ENCODE measurements at places on chromosomes 3 and 15.

DNA sequence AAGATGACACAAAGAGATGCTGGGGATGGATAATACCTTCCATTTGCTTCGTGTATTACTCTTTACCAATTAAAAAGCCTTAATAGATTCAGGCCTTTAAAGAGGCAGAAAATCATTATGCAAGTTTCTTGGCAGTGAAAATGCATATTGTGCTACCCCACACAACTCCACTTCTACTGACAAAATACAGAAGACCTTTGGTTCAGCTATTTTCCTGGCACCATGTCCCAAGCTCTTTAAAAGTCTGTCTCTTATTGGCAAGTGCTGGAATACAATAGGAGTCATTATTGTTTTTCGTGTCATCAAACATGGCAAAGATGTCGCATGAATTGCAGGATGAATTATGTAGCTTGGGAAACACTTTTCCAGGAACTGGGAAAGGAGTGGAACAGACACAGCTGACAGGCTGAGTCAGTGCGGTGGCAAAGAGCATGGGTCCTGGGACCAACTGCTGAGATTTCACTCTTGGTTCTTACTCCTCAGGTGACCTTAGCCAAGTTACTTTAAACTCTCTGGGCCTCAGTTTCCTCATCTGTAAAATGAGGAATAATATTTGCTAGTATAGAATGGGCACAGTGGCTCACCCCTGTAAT is 5.5 kb upstream of the TSPAN3 start:
- no peak for DNase-seq

DNA sequence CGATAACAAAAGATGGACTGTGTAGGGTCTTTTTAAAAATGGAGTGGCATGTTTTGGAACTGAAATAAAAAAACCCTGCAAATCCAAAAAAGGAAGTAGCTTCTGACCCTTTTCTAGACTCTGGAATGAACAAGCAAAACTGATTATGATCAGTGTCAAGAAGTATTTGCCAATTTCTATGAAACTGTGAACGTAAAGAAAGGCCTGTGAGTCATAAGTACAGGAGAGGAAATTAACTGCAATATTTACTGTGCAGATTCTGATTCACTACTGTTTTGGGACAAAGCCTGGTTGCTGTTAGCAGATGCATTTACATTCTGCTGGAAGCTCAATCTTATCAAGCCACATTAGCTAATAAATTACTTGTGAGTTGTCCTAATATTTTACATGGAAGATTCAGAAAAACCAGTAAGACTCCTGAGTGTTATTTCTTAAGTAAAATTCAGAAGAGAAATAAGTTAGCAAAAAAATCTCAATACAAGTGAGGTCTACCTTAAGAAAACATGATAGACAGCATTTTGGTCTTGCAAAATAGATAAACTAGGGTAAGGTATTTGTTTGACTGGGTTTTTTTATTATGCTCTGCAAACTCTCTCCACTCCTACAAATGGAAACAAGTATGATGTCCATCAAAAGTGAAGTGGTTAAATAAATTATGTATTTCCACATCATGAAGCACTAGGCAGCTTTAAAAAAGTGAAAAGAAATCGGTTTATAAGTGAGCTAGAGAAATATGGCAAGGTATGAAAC is 90.2 kb upstream of the LMOD3 start:
- no peak for DNase-seq

DNA sequence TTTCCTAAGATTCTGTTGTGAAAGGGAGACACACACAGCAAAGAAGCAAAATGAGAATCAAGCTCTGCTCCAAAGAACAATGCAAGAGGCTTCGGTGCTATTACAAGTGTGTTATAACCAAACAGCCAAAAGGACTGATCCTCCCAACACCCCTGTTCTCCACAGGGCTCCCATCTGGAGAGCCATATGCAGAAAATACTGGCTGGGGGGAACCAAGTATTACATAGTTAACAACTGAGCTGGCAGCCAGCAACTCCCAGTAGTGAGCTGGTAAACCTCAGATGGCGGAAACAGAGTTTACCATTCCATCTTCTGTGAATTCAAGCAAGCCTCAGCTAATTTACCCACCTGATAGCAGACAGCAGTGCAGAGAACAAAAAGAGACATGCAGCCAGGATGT is 156.4 kb downstream of the NTRK3 start:
- no peak for DNase-seq

DNA sequence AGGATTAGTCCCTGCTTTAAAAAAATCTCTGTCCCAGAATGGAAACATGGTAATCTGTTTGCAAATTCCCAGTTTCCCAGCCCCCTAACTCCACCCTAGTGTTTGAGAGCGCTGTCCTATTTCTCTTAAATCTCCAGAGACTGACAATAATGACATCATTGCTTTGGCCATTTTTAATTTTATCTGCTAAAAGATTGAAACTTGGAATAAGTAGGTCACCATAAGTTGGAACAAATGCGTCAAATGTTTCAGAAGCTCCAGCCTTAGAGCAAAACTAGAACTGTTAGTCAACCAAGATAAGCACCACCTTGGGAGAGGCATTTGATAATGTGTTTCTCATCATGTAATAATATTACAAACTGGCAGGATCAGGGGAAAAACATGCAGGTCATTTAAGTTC is 25.7 kb upstream of the MB21D2 start:
- DNase-seq = no peak

DNA sequence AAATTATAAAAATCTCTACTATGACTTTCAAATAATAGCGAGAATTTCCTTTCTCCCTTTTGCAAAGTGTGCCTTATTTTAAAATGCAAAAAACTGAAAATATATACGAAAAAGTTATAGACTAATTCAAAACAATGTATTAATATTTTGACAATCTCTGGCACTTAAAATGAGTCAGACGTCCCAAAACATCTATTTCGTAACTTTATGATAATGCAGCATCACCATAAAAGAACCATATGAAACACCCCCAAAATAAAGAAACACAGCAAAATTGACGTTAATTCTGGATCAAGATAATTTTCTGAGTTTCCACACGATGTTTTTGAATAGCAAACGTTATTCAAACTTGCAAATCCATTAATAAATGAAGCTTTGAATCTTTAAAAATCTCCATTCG is 1.0 kb downstream of the COPS2 start:
- DNase-seq = no peak

DNA sequence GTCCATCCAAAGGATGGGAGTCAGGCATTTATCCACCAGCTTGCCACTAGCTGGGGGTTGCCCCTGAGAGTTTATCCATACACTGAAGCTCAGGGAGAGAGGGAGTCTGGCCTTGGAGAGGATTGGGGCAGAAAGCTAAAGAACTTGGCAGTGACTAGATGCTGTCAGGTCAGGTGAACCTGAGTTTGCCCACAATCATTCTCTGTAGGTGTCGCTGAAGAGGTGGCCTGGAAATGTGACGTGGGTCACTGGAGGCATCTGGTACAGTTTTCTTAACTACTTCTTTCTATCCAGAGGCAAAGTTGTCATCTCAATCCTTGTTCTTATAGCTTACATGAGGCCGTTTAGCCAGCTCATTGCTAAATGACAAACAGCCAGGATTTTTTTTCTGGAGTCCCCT is 298.0 kb upstream of the CTNNB1 start:
- DNase-seq = no peak

GRCh38 chr15:74136540-74136813 is 6.1 kb downstream of the ISLR2 start:
- no peak for DNase-seq

DNA sequence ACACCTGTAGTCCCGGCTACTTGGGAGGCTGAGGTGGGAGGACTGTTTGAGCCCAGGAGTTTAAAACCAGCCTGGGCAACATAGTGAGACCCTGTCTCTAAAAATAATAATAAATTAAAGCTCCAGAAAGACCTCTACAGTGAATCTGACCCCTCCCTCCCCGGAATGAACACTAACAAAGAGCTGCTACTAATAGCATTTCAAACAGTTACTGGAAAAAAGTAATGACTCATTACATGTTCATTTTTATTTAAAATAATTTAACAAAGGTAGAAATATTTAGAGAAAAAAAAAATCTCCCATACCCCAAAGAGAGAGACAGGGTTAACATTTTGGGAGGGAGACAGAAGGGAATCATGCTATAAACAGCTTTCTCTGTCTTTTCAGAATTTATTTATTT is 2.2 kb upstream of the UBA3 start:
- DNase-seq = no peak

DNA sequence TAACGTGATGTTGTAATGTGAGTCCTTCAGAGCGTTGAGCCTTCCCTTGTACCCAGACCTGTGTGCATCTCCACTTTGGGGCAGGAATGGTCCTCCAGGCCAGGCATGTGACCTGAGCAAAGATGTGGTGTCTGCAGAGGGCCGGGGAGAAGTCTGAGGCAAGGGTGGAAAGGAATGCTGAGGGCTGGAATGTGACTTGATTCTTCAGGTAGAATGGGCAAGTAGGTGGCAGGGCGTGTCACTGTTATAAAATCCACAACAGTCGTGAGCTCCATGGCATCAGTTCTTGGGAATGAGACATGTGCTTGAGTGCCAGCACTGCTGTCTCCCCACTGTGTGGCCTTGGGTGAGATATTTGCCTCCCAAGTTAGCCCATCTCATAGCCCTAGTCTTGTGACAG is 24.0 kb upstream of the BSN start:
- DNase-seq = no peak

DNA sequence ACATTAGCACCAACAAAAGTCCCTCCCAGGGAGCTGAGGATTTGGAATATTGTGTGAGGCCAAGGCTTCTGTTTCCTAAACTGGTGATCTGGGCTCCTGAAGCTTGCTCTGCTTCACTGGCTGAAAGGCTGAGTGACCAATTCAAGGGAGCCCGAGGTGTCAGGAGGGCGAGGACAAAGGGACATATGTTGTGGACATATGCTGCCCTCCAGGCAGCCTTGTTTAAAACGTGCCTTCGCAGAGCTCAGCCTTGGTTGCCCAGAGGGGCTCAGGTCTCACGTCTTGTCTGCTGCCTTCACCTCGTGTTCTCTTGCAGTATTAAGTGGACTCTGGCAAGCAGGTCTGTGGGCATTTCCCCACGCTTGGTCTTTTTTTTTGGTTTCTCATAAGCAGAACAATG is 7.0 kb downstream of the SLCO3A1 start:
- DNase-seq = no peak

DNA sequence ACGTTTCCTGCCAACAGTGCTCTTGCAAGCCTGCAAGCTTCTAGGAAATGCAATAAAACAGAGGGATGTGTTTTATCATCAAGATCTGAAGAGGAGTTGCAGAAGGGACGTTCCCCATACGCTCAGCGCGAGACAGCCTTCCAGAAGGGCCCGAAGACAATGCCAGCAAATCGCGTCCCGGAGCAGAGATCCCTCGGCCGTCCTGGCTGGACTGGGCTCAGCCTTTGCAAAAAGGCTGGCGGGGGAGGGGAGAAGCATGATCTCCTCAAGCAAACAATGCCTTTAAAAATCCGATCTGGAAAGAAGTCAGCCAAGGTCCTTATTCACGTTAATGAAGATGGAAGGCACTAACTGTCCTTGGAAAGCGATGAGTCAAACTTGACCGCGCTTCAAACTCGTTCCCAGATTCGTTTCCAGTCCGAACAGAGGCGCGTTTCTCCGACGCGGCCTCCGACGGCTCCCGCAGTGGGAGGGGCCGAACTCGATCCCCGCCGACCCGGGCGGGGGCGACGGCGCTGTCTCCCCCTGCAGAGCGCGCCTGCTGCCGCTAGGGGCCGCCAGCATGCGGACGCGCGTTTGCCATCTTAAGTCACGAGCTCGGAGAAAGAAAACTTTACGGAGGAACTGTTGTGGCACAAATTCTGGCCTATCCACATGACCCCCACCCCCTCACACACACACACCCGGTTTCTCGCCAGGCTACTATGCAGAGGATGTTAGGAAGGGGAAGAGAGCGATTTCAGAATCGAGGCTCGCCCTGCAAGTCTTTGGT is 5.5 kb downstream of the BCL6 start:
- DNase-seq = peak; percentile 80

DNA sequence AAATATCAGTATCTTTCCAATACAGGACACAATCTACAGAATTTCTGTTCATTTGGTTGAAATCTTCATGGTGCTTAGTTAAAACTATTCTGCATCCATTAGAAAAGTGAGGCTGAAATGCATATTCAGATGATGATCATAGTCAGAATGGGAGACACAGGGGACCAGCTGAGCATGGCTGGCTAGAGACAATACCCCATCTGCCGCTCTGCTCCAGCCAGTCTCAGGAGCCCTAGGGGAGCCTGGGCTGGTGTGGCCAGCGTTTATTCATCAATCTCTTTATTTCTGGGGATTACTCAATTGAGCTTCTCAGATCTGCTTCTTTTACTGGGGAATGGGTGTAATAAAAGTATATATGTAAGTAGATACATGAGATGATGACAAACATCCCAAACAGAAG is 470.9 kb upstream of the CDIN1 start:
- no peak for DNase-seq

DNA sequence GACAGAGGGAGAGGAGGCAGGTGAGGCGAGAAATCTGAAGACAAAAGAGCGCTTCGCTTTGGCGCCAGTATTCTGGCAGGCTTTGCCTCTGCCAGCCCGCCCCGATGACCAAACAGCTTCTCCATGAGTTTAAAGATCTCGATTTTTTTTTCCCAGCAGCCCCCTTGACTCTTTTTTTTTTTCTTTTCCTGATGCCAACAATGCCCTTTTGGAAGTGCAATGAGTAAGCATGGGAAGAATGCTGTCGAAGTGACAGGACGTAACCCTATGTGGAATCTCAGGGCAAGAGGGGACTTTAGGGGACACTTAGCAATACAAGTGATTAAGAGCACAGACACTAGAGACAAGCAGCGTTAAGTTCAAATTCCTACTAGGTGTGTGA is 211.7 kb downstream of the FGF12 start:
- DNase-seq = peak; percentile 43

- no peak for DNase-seq
Measured at GRCh38 chr15:41154412-41154811, 38.3 kb upstream of the INO80 start.

- peak; percentile 26 for DNase-seq
Measured at GRCh38 chr3:107206141-107206540, 171.1 kb upstream of the CCDC54 start.

DNA sequence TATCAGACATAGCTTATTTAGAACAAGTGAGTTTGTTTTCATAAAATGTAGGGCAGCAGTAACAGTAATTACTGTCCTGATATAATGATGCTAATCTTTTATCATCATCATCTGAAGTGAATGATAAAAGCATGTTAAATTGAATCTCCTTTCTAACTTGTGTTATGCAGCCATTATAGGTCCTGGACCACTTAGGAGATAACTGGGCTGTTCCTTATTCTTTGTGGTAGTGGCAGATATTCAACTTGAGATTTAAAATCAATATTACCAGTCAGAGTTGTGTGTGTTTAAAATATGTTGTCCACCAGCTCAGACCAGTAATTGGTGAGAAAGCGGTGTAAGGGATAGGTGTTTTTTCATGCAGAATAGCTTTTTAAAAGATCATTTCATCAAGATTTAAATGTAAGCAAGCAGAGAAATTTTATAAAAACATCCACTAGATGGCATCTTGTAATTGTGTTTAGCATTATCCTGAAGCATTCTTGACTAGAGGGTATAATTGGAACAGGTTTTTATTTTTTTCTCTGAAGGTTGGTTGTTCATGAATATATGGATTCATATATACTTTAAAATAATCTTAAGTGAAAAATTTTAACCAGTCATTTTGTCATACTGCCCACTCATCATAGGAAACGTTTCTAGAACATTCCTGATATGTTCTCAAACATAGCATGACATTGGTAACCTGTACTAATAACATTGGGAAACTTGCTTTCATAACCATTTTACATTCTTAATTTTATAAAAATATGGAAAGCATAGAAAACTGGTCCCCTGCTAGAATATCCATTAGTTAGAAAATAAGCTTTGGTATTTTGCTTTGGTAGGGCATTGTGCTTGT is 153.9 kb downstream of the BBX start:
- DNase-seq = peak; percentile 47

GRCh38 chr3:183427196-183427875 is 1.1 kb downstream of the MCF2L2 start:
- DNase-seq = peak; percentile 14
